ENCODE measurements at places on chromosomes 1 and 21.
A peak's percentile ranks its signal among the peaks of the same experiment; 100 is the strongest.

DNA sequence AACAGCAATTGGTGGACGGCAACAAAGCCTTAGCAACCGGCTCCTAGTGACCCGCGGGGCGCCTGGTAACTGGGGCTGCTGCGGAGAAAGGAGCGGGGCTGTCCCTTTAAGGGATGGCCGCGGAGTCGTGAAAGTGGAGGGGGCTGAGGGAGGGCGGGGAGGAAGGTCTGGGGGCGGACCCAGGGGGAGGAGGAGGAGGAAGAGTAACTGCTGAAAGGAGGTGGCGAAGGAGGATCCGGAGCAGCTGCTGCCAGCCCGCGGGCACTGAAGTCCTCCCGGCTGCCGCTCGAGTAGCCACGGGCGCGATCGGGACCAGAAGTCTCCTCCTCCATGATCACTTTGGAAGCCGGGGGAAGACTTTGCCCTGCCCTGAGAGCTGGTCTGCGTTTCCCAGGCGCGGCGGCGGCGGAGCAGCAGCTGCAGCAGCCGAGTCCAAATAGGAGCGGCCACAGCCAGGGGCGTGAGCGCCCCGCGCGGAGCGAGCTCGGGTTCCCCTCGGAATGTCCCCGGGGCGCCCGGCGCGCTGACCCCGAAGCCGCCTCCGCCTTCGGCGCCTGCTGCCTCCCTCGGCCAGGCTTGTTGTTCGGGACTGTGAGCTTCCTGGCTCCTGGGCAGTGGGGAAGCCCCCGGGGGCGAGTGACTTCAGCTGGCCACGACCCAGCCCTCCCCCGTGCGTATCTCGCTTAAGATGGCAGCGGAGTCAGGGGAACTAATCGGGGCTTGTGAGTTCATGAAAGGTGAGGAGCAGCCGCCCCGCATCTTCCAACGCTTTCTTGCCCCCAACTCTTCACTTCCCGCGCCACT is at the start of gene CDC14A:
TSS of gene CDC14A (plus strand) at position 240 of the 804 bp plus-strand sequence. CDS start at position 689, 449 bp downstream.
- peak; percentile 94 for DNase-seq

DNA sequence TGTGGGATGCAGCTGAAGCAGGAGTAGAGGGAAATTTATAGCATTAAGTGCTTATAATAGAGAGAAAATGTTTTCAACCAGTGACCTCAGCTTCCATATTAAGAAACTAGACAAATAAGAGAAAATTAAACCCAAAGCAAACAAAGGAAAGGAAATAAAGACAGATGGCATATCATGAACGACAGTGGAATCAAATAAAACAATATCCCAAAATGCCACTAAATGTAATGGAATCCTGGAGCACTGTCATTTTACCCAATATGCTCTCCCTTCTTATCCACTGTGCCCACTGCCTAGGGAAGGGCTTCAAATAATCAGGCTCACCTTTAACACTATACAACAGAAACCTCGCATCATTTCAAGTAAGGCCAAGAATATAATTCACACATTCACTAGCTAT is 12.4 kb upstream of the CCN1 start:
- no peak for DNase-seq

GRCh38 chr1:160658814-160659193 is 12.0 kb upstream of the SLAMF1 start:
- peak; percentile 19 for DNase-seq

DNA sequence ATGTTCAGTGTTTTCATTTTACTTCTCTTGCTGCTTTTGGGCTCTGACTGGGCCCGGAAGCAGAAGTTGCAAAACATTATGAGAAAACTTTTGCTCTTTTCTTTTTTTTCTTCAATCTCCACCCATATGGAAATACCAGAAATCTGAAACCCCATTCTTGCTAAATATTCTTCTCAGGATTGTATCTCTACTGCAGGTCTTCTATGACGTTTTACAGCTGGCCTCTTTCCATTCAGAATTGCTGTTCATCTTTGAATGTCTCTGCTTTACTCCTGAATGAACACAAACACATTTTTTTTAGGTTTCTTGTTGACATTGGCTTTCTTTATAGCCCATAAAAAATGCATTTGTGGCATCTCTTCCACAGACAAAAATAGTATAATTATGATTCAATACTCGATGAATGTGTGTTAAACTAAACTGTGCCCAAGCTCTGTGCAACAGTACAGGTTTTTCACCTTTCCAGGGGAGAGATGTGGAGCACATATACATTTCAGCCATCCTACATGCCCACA is 18.8 kb downstream of the PTPRC start:
- DNase-seq = no peak

DNA sequence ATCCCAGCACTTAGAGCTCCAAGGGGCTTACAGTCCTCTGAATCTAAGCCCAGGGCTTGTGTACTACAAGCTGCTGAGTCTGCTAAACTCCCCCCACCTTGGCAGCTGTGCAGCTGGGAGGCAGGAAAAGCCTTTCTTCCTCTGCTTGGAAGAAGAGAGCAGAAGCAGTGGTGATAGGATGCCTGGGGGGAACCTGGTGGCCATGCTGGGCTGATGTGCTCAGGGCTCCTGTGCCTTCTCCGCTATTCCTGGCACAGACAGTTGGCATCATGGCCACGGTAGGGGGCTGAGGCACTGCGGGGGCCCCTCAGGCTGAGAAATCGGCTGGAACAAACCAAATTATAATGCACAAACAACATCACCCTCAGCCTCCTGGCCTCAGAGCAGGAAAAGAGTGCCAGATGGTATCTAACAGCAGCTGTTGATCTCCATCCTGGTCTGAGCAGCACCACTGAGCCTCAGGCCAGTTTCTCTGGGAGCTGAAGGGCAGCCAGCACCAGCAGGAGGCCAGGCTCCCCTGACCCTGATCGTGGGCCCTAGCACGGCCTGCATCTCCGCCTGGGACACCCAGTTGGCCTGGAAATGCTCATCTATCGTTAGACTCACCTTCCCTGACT is 35.8 kb downstream of the ECE1 start:
- no peak for DNase-seq

GRCh38 chr1:176837708-176838107 is 326.8 kb downstream of the ASTN1 start:
- no peak for DNase-seq

- no peak for DNase-seq
These were observed 481.1 kb upstream of the USP24 start for GRCh38 chr1:55696181-55696754.

- no peak for DNase-seq
These were observed 112.0 kb downstream of the PDE4B start for GRCh38 chr1:65904681-65905083.

DNA sequence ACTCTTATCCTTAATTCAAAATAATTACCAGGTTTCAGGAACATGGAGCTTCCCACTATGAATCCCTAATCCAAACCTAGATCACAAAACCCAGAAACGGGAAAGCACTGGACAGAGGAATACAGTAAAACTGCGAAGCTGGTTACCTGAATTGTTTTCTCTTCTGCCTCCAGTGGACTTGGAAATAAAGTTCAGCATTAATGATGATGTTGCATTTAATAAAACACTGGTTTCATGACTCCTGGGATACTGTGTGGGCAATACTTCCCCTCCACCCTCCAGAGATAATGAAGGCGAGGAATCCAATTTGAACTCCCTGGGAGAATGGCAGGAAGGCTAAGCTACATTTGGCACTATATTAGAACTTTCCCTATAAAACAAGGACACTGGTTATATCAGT is 65.1 kb downstream of the WLS start:
- no peak for DNase-seq
